ENCODE measurements at places on chromosomes 13 and 19.

DNA sequence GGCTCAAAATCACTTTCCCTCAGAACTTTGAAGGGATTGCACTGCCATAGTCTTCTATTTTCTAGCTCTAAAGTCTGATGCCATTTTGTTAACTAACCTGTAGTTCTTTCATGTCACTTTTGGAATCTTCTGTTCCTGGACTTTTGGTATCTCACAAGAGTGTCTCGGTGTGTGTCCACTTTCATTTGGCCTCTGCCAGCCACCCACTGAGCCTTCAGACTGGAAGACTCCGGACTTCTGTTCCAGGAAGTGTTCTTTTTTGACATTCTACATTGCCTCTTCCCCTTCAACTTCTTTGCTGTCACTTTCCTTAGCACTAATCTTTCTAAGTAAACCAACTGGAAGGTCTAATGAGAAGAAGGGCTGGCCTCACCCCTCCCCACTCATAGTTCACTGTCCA, 25.0 kb upstream of the LAMP1 start:
- no peak for DNase-seq

GRCh38 chr13:75480671-75481175, 1.2 kb downstream of the TBC1D4 start:
- DNase-seq = peak; percentile 30

DNA sequence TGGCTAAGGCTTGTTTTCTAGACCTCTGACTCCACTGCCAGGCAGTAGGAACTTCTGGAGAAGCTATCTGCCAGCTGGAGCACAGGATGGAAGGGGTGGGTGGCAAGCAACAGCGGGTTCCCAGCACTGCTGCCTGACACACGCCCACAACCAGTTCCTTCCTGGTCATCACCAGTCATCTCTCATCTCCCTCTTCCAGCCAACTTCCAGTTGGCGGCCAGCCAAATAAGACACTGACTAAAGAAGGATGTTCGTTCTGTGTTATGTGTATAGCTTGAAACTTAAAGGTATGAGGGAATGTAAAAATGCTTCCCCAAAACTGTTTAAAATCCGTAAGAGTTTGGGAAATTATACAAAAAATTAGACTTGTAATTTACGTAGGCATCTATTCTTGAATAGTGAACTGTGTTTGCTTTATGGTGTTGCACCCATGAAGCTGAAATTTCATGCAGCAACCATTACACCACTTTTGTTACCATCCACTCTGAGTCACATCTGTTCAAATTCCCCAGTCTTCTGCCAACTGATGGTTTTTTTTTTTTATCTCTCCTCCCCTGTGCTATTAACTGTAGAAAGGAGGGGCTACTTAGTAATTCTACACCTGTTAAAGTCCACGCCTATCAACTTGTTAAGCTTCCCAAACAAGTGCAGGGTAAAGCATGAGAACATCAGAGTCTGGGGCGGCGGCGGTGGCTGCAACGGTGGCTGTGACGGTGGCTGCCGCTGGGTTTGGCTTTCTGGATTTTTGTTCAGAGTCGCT, 86.2 kb upstream of the FRY start:
- peak; percentile 64 for DNase-seq

DNA sequence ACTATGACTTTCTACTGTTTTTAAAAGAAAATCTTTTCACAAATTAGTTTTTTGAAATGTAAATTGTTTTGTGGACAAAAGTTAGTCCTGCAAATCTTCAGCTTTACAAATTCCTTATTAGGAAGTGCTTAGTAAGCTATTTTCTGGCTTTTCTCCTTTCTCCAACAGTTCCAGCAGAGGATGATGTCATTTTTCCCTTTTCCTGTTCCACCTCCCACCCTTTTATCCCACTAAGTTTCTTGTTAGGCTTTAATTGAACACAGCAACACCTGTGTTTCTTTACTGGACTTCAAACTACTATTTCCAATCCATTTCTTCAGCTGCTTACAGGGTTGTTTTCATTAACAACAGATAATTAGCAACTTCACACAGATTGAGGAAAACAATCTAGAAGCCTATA, 389.2 kb downstream of the NDFIP2 start:
- DNase-seq = peak; percentile 9

DNA sequence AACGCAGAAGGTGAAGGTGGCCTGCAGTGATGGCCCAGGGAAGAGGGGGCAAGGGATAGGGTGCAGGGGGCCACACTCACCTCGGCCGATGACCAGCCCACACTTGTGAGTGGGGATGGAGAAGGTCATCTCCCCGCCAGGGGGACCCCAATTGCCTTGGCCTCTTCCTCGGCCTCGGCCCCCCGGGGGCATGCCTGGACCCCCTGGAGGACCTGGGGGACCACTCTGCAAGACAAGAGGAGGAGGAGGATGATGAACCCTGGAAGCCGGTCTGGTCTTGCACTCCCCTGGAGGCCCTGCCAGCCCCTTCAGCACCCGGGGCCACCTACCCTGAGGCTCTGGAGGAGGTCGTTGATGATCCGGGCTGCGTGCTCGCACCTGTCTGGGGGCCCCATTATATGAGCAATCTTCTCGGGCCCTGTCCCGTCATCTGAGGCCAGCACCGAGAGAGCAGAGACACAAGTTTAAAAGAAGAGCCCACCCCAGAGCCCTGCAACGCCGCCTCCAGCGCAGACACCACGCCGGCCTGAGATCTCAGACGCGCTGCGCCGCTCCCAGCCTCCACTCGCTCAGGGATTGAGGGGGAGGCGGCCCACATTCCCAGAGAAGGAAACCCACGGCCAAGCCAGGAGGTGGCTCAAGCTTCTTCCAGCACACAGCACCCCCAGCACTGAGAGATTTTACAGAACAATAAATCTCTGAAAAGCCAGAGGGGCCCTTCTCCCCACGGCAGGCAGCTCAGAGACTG, 7.8 kb downstream of the KHSRP start:
- DNase-seq = no peak
